Esophagus squamous epithelium (tissue), 5 donors: ENCODE measurements at places on chromosomes 4 and X.
A peak's percentile ranks its signal among the peaks of the same experiment; 100 is the strongest.

DNA sequence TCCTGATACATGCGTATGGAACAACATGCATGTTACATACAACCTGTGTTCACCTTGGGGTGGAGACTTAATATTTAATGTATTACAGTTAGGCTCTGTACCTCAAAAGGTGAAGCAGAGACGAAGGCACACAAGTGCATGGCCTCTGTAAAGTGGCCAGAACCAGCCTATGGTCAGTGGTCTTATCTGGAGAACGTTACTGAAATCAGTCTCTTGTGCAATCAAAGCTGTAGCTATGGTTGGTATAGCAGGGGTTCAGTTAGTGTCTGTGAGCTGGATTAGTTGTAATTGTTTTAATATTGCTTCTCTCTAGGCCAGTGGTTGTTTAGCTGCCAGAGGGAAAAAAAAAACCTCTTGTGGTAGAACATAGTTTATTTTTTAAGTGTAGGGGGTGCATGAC lies 2.2 kb upstream of the TMEM33 start:
- no peak overlapping the region for H3K4me3 ChIP-seq
- no peak for DNase-seq
- no peaks in the 10 kb centered on the region for H3K36me3 ChIP-seq

DNA sequence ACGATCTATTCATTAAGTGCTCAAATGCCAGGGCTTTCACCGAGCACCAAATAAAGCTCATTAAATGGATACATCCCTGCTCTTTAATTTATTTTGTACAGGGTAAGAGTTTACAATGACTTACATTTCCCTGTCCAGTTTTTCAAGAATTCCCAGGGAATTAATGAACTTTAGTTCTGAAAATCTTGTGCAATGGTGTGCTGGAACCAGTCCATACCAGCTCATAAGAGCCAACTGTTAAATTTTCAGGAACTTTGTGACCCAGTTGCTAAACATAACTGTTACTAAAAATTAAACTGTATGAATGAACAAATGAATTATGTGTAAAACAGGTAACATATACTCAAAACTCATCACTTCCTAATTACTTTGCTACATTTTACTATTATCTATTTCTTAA lies 191.7 kb upstream of the RASGEF1B start:
- H3K4me1 ChIP-seq: peaks cover 21% of the 10 kb centered on the region
- no peak overlapping the region for H3K27ac ChIP-seq
- H3K4me3 ChIP-seq: no peak overlapping the region
- no peaks in the 10 kb centered on the region for H3K36me3 ChIP-seq

DNA sequence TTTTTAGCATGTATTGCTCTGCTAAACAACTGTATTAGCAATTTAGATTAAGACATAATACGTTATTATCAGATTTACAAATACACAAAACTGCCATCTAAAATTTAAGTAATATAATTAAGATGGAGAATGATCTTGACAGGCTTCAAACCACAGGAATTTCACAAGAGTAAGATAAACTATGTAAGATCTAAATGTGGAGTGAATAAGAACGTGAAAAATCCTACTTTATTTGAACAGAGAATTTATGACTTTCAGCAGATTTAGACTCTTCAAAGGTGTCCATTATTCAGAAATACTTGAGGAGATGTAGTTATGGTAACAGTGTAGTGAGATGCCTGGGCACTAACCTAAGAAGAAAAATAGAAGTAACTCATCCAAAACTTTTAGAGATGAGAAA lies 73.2 kb downstream of the SLC4A4 start:
- no peak for DNase-seq
- H3K36me3 ChIP-seq: no peaks in the 10 kb centered on the region
- no peak overlapping the region for H3K27ac ChIP-seq

DNA sequence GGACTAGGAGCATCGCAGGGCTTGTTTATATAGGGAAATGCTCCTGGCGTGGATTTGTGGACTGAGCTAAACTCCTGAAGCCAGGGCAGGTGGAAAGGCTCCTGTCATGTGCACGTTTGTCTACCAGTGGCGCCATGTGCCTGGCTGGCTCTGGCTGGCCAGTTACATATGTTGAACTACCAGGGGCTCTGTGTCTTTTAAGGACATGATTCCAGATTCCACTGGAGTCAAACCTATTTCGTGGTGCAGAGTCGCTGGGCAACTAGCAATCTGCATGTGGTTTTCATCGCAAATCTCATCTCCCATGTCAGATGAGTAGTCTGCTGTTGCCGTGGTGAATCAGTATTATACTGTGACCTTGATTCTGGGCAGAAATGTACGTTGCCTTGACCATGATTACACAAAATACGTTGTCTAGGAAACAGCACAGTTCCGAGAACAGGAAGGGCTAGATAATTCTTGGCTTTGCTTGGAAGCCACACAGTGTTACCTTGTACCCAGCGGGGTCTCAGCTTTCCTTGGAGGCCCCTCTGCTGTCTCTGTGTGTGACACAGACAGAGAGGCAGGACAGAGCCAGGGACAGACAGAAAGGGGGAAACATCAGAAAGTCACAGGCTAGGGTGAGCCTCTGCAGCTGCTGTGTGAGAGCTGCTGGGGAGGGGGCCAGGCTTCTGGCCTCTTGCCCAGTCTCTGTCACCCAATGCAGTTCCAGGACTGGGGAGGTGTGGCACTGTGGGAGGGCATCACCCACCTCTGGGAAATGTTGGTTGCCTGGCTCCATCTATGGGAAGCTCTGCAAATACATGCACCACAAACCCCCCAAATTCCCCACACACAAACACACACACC lies 19.2 kb downstream of the PNMA6E start:
- DNase-seq: no peak
- no peaks in the 10 kb centered on the region for H3K4me1 ChIP-seq
- H3K27ac ChIP-seq: no peak overlapping the region
- no peak overlapping the region for H3K4me3 ChIP-seq

DNA sequence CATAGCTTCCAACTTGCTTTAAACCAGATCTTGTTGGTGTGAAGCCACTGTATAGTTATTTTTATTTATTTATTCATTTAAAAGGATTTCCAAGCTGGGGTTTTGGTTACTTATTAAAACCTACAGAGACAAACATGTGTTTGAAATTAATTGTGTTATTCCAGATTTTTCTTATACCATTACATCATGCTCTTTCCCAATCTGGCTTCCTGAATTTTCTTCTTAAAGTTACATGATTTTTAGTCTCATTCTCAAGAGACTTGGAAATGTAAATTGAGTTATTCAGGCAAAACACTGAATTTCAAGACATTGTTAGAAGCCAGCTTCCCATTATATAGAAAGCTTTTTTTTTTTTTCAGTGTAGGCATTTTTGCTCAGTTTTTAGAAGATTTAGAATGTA lies 381.9 kb downstream of the IL1RAPL1 start:
- H3K36me3 ChIP-seq: no peaks in the 10 kb centered on the region
- DNase-seq: no peak
- H3K4me3 ChIP-seq: no peak overlapping the region
- no peak overlapping the region for H3K27ac ChIP-seq

- H3K27ac ChIP-seq: no peak overlapping the region
- no peak overlapping the region for H3K4me3 ChIP-seq
- DNase-seq: no peak
- no peaks in the 10 kb centered on the region for H3K36me3 ChIP-seq
Observed at GRCh38 chr4:168508683-168509082, 11.8 kb downstream of the PALLD start.

GRCh38 chrX:63930140-63930539 lies 145.1 kb upstream of the ARHGEF9 start:
- H3K36me3 ChIP-seq: no peaks in the 10 kb centered on the region
- no peaks in the 10 kb centered on the region for H3K4me1 ChIP-seq
- H3K4me3 ChIP-seq: no peak overlapping the region
- H3K27ac ChIP-seq: no peak overlapping the region
- no peak for DNase-seq

- H3K27ac ChIP-seq: no peak overlapping the region
- peaks cover under 1% of the 10 kb centered on the region for H3K27me3 ChIP-seq
- H3K4me3 ChIP-seq: no peak overlapping the region
Observed at GRCh38 chr4:61211781-61212180, 11.7 kb downstream of the ADGRL3 start.

- no peak overlapping the region for H3K27ac ChIP-seq
- DNase-seq: no peak
- no peak overlapping the region for H3K4me3 ChIP-seq
- H3K27me3 ChIP-seq: no peaks in the 10 kb centered on the region
- H3K4me1 ChIP-seq: no peaks in the 10 kb centered on the region
- no peaks in the 10 kb centered on the region for H3K36me3 ChIP-seq
Observed at GRCh38 chr4:65170768-65171514, 499.3 kb downstream of the EPHA5 start.

DNA sequence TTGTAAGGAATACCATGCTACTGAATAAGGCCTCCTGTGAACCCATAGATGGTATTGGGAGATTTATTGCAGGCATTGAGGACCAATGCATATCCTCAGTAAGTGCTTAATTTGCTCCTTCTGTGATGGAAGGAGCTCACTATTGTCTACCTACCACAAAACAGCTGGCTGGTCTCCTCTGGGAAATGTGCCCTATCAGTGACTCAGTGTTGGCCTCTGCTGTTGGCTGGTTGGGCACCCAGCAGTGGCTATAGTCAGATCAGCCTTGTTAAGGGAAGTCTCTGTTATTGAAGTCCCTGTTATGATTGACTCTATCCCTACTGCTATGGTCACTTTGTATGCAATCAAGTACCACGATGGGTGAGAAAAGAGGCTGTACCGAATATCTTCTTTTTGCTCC lies 27.5 kb upstream of the OTUD4 start:
- no peaks in the 10 kb centered on the region for H3K36me3 ChIP-seq
- no peaks in the 10 kb centered on the region for H3K4me1 ChIP-seq
- no peak overlapping the region for H3K4me3 ChIP-seq
- no peak for DNase-seq
- H3K27me3 ChIP-seq: no peaks in the 10 kb centered on the region
- no peak overlapping the region for H3K27ac ChIP-seq

DNA sequence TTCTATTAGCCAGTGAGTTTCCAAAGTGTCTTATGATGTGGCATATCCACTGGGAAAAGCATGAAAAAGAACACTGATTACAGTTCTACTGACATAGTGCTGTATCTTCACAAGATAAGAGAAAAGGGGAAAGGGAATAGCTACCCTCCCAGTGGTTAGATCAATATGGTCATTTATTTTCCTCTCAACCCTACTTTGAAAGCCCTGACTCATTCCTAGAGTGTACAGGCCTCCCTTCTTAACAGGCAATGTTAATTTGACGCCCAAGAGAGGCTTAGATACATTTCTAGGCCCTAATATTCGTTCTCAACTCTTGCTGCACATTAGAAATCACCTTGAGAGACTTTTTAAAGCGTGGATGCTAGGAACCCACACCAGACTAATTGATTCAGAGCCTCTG lies 20.4 kb upstream of the BRS3 start:
- no peaks in the 10 kb centered on the region for H3K27me3 ChIP-seq
- H3K36me3 ChIP-seq: no peaks in the 10 kb centered on the region
- no peak for DNase-seq
- no peak overlapping the region for H3K4me3 ChIP-seq

- H3K4me1 ChIP-seq: peaks cover 6% of the 10 kb centered on the region
- H3K36me3 ChIP-seq: no peaks in the 10 kb centered on the region
- H3K4me3 ChIP-seq: no peak overlapping the region
Observed at GRCh38 chrX:135516376-135516775, 4.1 kb upstream of the INTS6L start.

GRCh38 chrX:13911586-13911985 lies 94.7 kb upstream of the GPM6B start:
- H3K27me3 ChIP-seq: no peaks in the 10 kb centered on the region
- no peaks in the 10 kb centered on the region for H3K36me3 ChIP-seq
- H3K4me1 ChIP-seq: no peaks in the 10 kb centered on the region
- no peak overlapping the region for H3K27ac ChIP-seq
- no peak overlapping the region for H3K4me3 ChIP-seq
- DNase-seq: no peak

DNA sequence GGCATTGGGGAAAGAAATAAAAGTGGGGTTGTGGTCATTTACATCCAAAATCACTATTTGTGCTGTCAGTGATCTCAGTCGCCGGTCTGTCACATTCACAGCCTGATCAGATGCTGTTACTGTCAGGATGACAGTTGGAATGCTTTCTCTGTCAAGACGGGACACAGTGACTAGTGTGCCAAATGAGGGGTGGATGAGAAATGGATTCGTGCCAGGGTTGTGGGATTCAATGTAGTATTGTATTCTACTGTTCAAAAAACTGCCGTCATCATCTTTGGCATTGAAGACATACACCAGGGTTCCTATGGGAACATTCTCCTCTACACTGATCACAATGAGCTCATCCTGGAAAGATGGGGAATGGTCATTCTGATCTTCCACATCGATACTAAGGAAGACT lies 171.1 kb downstream of the DCHS2 start:
- no peaks in the 10 kb centered on the region for H3K36me3 ChIP-seq
- H3K4me3 ChIP-seq: no peak overlapping the region
- no peak for DNase-seq

DNA sequence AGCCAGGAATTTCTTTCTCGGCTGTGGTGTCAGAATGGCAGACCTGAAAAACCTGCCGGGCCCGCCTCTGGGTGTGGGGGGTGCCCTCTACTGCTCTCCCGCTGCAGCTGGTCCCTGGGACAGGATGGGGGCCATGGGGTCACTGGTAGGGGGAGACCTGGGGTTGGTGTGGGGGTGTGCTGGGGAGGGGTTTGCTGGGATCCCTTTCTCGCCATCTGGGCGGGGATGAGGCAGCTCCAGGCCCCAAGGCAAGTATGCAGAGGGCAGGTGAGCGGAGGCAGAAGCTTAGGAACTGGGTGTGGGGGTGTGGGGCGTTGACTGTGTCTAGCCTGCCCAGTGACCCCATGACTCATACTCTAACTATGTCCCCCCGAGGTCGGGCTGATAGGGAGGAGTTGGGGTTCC lies 884 bp downstream of the CCDC120 start:
- no peaks in the 10 kb centered on the region for H3K27me3 ChIP-seq
- peak overlapping the region; percentile 52 for H3K4me3 ChIP-seq
- H3K4me1 ChIP-seq: peaks cover 16% of the 10 kb centered on the region
- peak overlapping the region; percentile 91 for H3K27ac ChIP-seq
- DNase-seq: no peak
- H3K36me3 ChIP-seq: no peaks in the 10 kb centered on the region

GRCh38 chr4:8396762-8397406 lies 43.6 kb downstream of the ACOX3 start:
- peaks cover 6% of the 10 kb centered on the region for H3K36me3 ChIP-seq
- H3K27ac ChIP-seq: no peak overlapping the region
- no peaks in the 10 kb centered on the region for H3K27me3 ChIP-seq
- no peak for DNase-seq
- H3K4me3 ChIP-seq: no peak overlapping the region
- H3K4me1 ChIP-seq: peaks cover 30% of the 10 kb centered on the region

DNA sequence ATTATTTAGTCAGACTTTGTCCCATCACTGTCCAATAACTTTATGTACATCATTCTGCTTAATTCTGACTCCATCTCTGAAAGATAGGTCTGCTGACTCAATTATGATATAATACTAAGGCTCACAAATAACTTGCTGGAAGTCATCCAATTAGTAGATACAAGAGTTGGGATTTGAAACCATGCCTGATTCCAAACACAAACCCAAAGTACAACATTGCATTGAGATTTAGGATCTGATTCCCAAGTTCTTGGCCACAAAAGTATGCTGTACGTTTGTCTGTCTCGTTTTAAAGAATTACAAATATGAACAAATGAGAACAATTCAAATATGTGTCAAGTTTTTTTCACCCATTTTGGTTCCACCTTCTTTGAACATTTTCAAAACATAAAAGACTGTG lies 108.8 kb downstream of the AMELX start:
- H3K4me3 ChIP-seq: no peak overlapping the region
- H3K4me1 ChIP-seq: no peaks in the 10 kb centered on the region

GRCh38 chrX:19953145-19953544 lies 37.7 kb downstream of the BCLAF3 start:
- peaks cover 20% of the 10 kb centered on the region for H3K36me3 ChIP-seq
- no peaks in the 10 kb centered on the region for H3K4me1 ChIP-seq
- H3K27me3 ChIP-seq: no peaks in the 10 kb centered on the region
- H3K27ac ChIP-seq: no peak overlapping the region
- no peak for DNase-seq

GRCh38 chr4:34676400-34676799 lies 1567.9 kb downstream of the ARAP2 start:
- no peaks in the 10 kb centered on the region for H3K27me3 ChIP-seq
- no peak overlapping the region for H3K4me3 ChIP-seq
- no peaks in the 10 kb centered on the region for H3K36me3 ChIP-seq
- no peak overlapping the region for H3K27ac ChIP-seq
